ENCODE measurements at places on chromosomes 6 and 20.

- no peaks in the 10 kb centered on the region for H3K27me3 ChIP-seq
- no peak for DNase-seq
- H3K27ac ChIP-seq = no peak overlapping the region
- H3K4me3 ChIP-seq = no peak overlapping the region
- no peaks in the 10 kb centered on the region for H3K4me1 ChIP-seq
- H3K36me3 ChIP-seq = peaks cover 11% of the 10 kb centered on the region
These were observed 69.8 kb downstream of the ZMYND8 start for GRCh38 chr20:47286681-47287080.

DNA sequence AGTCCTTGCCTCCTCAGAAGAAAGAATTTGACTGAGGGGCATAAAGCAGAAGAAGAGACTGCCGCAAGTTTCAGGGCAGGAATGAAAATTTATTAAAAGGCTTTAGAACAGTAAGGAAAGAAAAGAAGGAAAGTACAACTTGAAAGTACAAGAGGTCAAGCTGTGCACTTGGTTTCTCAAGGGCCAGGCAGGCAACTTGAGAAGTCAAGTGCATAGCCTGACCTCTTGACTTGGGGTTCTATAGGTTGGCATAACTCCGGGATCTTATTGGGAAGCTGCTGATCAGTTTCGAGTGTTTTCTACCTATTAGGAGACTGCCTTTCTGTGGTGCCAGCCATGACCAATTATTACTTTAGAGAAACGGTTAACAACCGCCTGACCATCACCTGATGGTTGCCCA, 237.0 kb upstream of the RGS17 start:
- no peaks in the 10 kb centered on the region for H3K27me3 ChIP-seq
- no peaks in the 10 kb centered on the region for H3K36me3 ChIP-seq
- DNase-seq = no peak
- no peak overlapping the region for H3K27ac ChIP-seq

GRCh38 chr6:69026715-69027114, 391.6 kb downstream of the ADGRB3 start:
- H3K4me1 ChIP-seq = no peaks in the 10 kb centered on the region
- no peak overlapping the region for H3K4me3 ChIP-seq
- no peaks in the 10 kb centered on the region for H3K27me3 ChIP-seq

DNA sequence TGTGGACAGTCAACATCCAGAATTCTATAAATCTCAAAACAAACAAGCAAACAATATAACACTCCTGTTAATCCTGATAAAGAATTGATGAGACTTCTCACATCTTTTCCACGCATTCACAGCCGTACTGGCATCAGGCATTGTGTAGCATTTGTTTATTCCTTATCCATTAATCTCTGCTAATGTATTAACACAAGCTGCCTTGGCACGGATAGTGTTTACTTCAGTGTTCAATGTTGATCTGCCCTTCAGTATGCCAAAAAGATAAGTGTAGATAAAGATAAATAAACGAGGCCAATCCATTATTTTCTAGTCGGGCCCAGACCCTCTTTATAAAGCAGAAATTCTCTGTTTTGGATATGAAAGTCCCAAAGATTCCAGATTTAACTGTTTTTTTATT, 16.1 kb downstream of the UFL1 start:
- no peak for DNase-seq
- H3K27me3 ChIP-seq = no peaks in the 10 kb centered on the region
- H3K27ac ChIP-seq = no peak overlapping the region
- no peaks in the 10 kb centered on the region for H3K36me3 ChIP-seq
- no peaks in the 10 kb centered on the region for H3K4me1 ChIP-seq
- no peak overlapping the region for H3K4me3 ChIP-seq

- no peak overlapping the region for H3K27ac ChIP-seq
- DNase-seq = no peak
- no peak overlapping the region for H3K4me3 ChIP-seq
- H3K4me1 ChIP-seq = no peaks in the 10 kb centered on the region
- H3K36me3 ChIP-seq = no peaks in the 10 kb centered on the region
- H3K27me3 ChIP-seq = no peaks in the 10 kb centered on the region
These were observed 36.8 kb upstream of the RGS17 start for GRCh38 chr6:153167907-153168306.

GRCh38 chr20:53879048-53879684, 191.2 kb downstream of the BCAS1 start:
- no peak overlapping the region for H3K27ac ChIP-seq
- H3K4me3 ChIP-seq = no peak overlapping the region
- no peaks in the 10 kb centered on the region for H3K27me3 ChIP-seq
- H3K4me1 ChIP-seq = no peaks in the 10 kb centered on the region
- no peaks in the 10 kb centered on the region for H3K36me3 ChIP-seq

DNA sequence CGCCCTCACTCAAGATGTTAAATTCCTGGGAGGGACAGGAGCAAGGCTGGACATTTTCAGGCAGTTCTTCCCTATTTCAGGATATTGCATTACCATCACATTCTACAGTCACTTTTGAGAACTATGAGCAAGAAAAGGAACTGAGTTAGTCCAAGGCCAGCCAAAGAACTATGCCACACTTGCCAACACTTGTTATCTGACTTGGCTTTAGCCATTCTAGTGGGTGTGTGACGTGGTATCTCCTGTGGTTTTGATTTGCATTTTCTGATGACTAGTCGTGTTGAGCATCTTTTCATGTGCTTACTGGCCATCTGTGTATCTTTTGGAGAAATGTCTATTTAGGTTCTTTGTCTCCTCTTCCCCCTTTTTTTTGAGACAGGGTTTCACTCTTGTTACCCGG, 12.0 kb downstream of the XRN2 start:
- peaks cover 20% of the 10 kb centered on the region for H3K4me1 ChIP-seq
- peak; percentile 42 for DNase-seq
- no peaks in the 10 kb centered on the region for H3K27me3 ChIP-seq
- H3K27ac ChIP-seq = peak overlapping the region; percentile 19

DNA sequence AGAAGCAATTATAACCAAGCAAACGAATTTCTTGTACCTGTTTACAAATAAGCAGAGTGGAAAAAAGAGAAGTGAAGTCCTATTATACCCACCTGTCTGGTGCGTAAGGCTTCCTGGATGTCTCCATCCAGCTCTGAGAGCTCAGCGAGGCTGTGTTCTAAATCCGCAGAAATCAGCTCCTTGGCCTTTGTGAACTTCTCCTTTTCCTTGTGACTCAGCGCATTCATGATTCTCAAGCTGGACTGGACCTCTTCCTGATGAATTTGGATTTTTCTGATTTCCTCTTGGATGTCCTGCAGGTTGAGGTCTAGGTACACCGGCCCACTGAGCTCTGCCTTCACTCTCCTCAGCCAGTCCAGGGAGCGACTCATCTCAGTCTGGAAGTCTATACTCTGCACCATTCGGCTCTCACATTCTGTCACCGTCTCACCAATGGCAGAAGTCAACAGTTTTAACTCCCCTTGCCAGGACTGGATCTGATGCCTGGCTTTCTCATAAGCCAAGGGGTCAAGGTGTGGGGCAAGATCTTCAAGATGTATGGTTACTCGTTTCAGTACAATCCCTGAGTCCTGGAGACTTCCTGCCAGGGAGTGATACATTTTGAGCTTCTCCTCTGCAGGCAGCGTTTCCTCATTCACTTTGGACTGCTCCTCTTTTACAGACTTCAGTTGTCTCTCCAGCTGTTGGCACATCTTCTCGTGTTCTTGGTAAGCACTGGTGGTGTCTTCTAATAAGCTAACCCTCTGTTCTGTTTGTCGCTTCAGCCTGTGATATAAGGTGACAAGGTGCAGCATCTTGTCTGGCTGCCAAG, 307.3 kb downstream of the SYNE1 start:
- DNase-seq = no peak
- no peaks in the 10 kb centered on the region for H3K4me1 ChIP-seq
- no peak overlapping the region for H3K27ac ChIP-seq

DNA sequence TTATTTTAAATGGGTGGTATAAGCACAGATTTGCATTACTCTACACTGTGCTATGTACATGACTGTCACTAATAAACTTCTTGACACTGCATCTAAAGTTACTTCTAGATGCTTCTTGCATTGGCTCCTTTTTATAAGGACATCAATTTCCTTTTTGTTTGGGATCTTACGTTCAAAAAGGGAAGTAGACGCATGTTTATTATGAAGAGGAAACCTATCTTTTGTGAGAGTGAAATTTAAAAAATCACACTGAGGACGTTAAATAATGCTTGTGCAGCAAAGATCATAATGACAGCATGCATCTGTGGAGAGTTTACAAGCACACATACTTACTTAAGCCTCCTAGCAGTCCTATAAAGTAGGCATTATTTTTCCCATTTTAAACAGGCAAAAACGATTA, 479.5 kb downstream of the CD83 start:
- no peak overlapping the region for H3K4me3 ChIP-seq
- no peaks in the 10 kb centered on the region for H3K4me1 ChIP-seq
- H3K27ac ChIP-seq = no peak overlapping the region
- H3K36me3 ChIP-seq = no peaks in the 10 kb centered on the region
- no peaks in the 10 kb centered on the region for H3K27me3 ChIP-seq
- no peak for DNase-seq

DNA sequence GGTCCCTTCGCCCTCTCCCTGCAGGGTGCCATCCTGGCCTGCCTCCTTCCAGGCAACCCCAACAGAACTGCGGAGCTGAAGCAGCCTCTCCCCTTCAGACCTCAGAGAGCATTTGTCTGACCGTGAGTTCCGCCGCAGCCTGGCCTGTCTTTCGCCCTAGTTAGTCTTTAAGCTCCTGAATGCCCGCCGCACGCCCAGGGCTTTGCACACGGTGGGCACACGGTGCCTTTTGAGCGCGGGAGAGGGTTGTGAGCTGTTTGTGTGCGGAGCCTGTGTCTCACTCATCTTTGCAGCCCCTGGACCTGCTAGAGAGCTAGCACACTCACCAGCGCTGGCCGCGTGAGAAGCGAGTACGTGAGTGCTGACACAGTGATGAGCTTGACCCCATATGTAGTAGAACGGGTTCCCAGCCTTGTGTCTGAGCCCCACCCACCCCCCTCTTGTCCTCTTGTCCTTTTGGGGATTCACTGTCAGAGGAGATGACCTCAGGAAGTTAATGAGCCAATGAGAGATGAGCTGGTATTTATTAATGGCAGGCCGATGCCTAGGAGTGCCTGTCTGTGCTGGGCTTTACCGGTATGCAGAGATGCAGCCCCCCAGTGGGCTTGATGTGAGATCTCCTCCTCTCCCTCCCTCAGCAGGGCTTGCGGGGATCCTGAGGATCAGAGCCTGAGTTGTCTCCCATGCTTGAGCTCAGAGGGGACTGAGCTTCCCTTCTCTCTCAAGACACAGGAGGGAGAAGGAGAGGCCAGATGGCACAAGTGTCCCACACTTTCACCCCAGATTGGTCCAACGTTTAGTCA, 249.2 kb downstream of the FARS2 start:
- H3K36me3 ChIP-seq = no peaks in the 10 kb centered on the region
- DNase-seq = no peak
- no peaks in the 10 kb centered on the region for H3K27me3 ChIP-seq
- H3K4me1 ChIP-seq = 0 out of 2 replicates have a peak, but pooled peaks cover 8% of the 10 kb centered on the region
- no peak overlapping the region for H3K4me3 ChIP-seq
- no peak overlapping the region for H3K27ac ChIP-seq

DNA sequence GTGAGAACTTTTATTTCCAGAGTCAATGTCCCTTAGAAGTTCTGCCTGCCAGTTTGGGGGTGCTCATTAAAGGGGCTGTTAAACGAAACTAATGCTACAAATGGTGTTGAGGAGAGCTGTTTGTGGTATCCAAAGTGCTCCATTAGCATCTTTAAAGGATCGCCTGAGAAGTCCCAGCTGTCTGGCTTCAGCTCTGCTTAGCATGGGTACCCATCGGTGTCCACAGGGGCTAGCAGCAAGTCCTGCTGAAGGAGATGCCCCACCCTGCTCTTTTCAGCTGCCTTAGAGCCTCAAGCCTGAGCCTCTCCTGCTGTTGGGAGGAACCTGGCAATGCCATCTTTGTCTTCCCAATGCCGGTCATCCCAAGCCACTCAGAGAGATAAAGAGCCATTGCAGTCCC, 111.1 kb downstream of the FOXO3 start:
- H3K4me3 ChIP-seq = no peak overlapping the region
- H3K36me3 ChIP-seq = no peaks in the 10 kb centered on the region

DNA sequence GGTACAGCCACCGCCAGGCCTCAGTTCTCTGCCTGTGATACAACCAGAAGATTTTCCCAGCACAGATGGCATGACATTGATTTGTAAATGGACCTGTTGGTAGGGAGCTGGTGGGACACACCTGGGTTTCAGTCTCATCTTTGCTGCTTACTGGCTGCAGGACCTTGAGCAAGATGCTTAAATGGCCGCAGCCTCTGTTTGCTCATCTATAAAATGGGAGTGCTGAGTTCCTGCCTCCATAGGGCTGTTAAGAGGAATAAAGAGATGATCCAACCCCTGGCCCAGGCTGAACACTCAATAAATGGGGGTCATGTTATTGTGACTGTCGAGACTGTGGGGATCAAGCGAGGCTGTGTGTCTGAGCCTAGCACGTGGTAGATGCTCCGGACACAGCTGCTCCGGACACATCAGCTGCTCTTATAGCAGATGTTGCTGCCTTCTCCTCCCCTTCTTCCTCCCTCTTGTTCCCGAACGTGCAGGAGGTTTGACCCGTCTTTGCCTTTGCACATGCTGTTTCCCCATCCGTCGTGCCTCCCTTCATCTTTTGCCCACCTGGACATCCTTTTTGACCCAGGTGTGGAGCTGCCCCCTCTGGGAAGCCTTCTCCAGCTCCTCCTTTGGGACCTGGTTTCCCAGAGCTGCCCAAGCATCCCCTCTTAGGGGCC, 29.2 kb downstream of the DLGAP4 start:
- DNase-seq = no peak
- H3K36me3 ChIP-seq = no peaks in the 10 kb centered on the region
- peaks cover 92% of the 10 kb centered on the region for H3K27me3 ChIP-seq

GRCh38 chr6:140370976-140371870, 996.8 kb upstream of the CITED2 start:
- no peak for DNase-seq
- H3K27ac ChIP-seq = no peak overlapping the region
- no peaks in the 10 kb centered on the region for H3K36me3 ChIP-seq
- no peaks in the 10 kb centered on the region for H3K27me3 ChIP-seq

DNA sequence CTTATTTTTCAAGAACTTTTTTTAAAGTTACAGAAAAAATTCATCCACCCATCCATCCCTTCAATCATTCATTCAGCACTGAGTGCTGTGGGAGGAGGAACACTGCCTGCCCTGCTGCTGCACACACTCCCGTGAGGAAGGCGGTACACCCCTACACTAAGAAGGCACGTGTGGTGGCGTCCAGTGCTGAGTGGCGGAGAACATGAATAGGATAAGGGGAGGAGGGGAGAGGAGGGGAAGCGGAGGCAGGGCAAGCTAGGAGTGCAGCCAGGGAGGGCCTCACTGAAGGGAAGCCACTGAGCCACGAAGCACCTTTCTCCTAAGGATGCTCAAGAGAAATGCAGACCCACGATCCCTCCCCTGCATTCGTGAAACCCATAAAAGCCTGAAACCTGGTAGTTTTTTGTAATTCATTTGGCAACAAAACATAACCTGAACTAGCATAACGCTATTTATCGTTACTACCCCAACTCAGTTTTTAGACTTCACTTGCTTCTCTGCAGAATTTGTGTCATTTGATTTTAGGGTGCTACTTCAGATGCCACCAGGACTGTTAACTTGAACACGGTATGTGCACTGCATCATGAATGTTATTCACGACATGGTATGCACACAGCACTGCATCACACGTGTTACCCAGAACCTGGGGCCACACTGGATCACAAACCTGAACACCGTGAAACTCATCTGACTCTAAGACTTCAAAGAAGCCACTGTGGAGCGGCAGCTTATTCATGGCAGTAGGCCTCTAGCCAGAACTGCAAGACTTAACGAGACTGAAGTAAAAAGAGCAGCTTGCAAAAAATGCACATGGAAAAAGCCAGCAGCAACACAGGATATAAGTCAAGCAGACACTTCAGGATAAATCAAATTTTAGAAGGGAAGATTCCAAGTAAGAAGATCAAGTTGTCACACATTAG, 3.5 kb downstream of the RNASET2 start:
- H3K27ac ChIP-seq = no peak overlapping the region
- no peak overlapping the region for H3K4me3 ChIP-seq
- H3K27me3 ChIP-seq = no peaks in the 10 kb centered on the region
- DNase-seq = no peak
